IPS-NIHi11 (cell line): ENCODE measurements at places on chromosomes 6 and 20.
A peak's percentile ranks its signal among the peaks of the same experiment; 100 is the strongest.

GRCh38 chr6:56003616-56004015 is 128.2 kb upstream of the BMP5 start:
- no peak for DNase-seq

- DNase-seq: no peak
These were observed 238.9 kb downstream of the MAFB start for GRCh38 chr20:40449974-40450616.

DNA sequence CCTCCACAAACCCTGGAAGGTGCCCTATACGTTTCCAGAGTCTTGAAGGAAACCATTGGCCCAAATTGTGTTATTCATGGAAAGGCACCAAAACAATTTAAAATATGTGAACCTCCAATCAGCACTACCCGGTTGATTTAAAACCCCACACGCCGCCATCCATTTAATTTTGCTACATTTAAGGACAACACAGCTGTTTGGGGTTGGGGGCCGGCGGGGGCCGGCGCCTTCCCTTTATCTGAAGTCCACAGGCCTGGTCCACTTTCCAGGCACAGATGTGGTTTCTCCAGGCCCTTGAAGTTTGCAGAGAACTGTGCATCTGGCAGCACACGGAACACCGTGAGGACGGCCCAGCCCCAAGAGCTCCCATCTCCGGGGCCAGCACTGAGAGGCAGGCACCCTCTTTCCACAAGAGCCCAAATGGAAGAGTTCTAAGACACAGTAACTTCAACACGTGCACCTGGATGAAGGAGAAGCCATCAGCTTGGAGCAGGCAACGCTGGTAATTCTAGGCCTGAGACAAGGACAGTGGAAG is 16.8 kb upstream of the FRMD1 start:
- DNase-seq: no peak

GRCh38 chr6:4130357-4130987 is 4.9 kb downstream of the ECI2 start:
- no peak for DNase-seq

- DNase-seq: no peak
These were observed 73.7 kb upstream of the ESR1 start for GRCh38 chr6:151733680-151734320.

- no peak for DNase-seq
These were observed 85.3 kb downstream of the MAP7 start for GRCh38 chr6:136464874-136465273.

- no peak for DNase-seq
These were observed 9.9 kb downstream of the SYCP2 start for GRCh38 chr20:59923514-59923913.

DNA sequence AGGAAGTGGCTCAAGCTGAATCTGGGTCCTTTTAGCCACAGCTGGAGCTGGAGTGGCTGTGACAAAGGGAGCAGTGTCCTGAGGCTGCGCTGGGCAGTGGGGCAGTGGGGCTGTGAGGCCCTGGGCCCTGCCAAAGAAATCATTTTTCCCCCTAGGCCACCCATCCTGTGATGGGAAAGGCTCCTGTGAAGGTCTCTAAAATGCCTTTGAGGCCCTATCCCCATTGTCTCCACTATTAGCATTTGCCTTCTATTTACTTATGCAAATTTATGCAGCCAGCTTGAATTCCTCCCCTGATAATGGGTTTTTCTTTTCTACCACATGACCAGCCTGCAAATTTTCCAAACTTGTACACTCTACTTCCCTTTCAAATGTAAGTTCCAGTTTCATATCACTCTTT is 539.2 kb downstream of the MEI4 start:
- DNase-seq: peak; percentile 46

GRCh38 chr20:35600993-35601973 is 14.3 kb upstream of the SPAG4 start:
- peak; percentile 91 for DNase-seq

- no peak for DNase-seq
These were observed 63.5 kb downstream of the JAG1 start for GRCh38 chr20:10610251-10610650.

DNA sequence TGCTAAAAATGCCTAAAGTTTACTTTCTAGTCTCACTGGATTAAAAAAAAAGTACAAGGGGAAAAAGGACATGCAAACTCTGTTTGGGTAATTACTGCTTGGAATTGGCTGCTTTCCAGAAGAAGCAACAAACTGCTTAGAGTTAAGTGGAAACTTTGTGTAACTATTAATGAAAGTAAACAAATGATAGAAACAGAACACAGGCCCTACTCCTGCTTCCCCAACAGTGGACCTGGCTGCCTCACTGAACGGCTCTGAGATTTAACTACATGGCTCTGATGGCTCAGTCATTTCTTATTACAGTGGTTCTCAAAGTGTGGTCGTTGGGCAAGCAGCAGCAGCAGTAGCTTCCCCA is 108.5 kb downstream of the MAN1A1 start:
- DNase-seq: no peak

DNA sequence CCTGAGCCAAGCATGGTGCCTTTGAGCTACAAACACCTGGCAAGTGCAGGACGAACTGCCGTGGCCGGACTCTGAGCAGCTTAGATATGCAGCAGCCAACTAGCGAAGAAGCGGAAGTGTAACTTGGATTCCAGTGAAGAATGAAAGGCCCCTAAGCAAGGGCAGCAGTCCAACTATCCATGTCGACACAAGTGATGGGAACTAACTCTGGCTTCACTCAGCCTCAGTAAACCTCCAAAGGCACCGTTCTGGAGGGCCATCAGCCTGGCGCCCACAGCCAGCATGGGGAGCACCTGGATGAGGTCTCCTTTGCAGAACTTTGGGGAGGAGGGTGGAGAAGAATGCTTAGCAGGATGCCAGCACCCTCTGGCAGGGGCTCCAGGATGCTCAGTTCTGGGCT is 78.4 kb upstream of the MLN start:
- DNase-seq: no peak

DNA sequence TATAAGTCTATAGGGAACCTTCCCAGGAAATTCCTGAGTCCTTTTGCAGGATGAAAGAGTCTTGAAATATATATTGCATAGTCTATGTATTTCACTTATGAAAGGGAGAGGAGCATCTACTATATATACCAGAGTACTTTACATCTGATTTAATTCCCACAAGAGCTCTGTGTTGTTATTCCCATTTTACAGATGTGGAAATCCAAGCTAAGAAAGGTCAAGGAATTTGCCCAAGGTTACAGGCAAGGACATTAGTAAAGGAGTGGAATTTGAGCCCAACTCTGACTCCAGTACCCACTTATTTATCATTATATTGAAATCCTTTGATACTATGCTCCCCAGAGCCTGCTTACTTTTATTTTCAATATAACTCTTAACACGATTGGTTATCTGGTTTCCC is 2.6 kb downstream of the SESN1 start:
- DNase-seq: no peak

DNA sequence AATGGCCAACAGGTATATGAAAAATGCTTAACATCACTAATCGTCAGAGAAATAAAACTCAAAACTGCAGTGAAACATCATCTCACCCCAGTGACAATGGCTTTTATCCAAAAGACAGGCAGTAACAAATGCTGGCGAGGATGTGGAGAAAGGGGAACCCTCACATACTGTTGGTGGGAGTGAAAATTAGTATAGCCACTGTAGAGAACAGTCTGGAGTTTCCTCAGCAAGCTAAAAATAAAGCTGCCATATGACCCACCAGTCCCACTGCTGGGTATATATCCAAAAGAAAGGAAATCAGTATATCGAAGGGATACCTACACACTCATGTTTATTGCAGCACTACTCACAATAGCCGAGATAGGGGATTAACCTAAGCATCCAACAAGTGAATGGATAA is 23.4 kb upstream of the INSM1 start:
- no peak for DNase-seq

DNA sequence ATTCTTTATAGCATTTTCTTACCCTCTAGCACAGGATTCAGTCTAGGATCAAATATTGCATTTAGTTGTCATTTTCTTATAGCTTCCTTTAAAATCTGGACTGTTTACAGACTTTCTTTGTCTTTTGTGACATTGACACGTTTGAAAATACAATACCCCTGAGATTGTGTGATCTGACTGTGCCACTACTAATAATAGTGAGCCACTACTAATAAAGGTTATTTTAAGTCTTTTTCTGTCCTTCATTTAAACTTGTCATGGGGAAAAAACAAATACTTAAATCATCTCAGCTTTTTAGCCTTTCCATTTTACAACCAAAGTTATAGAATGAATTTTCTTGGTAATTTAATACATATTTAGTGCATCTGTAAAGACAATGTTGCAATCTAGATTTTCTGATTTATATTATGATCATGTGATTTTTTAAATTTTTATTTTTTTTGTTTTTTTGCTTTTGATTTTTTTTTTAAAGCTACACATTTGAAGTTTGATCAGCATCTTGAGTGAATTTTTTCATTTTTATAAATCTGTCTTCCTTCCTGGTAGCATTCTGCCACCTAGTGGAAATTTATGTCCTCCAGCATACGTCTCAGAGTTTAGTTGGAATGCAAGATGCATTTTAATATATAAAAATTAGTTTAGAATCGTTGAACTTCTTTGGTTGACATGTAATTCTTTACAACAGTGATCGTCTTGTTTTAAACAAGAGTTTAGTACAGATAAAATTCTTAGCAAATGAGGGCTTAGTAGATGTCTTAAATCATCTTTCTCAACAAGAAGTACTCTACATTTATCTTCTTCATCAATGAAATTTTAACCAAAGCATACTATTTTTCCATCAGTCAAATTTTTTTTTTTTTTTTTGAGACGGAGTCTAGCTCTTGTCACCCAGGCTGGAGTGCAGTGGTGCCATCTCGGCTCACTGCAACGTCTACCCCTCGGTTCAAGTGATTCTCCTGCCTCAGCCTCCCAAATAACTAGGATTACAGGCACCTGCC is 119.4 kb downstream of the NCOA3 start:
- peak; percentile 15 for DNase-seq

DNA sequence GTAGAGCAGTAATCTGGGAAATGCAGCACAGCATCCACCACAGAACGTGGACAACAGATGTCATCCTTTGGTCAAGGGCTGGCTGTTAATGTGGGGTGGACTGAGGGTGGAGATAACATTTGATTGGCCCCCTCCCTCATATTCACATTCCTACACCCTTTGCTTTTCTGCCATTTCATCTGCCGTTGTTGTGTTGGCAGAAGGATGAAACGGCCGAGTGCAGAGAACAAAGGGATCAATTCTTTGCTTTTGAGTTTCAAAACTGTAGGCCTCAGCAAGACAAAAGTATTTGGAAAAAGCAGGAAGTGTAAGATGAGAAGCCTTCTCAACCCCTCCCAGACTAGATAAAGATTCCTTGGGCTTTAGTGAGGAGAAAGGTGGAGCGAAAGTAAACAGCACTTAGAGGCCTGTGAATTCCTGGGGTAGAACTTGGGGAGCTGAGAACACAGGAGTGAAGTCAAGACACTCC is 74.2 kb upstream of the PHIP start:
- peak; percentile 67 for DNase-seq

GRCh38 chr6:88360203-88360797 is 194.2 kb upstream of the CNR1 start:
- DNase-seq: no peak

DNA sequence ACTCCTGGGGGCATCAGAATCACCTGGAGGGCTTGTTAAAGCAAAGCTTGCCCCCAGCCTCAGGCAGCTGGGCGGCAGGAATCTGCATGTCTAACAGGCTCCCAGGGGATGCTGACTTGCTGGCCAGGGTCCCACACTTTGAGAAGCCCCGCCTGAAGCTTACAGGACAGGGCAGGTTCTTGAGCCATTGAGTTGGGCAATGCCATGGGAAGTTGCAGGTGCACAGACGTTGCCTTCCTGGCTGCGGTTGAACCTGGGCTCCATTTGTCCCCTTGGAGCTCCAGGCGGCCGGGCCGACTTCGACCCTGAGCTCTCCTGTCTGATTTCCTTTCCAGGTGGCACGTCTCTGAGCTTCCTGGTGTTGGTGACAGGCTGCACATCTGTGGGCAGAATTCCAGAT is 46.8 kb downstream of the SYNJ2 start:
- DNase-seq: no peak

DNA sequence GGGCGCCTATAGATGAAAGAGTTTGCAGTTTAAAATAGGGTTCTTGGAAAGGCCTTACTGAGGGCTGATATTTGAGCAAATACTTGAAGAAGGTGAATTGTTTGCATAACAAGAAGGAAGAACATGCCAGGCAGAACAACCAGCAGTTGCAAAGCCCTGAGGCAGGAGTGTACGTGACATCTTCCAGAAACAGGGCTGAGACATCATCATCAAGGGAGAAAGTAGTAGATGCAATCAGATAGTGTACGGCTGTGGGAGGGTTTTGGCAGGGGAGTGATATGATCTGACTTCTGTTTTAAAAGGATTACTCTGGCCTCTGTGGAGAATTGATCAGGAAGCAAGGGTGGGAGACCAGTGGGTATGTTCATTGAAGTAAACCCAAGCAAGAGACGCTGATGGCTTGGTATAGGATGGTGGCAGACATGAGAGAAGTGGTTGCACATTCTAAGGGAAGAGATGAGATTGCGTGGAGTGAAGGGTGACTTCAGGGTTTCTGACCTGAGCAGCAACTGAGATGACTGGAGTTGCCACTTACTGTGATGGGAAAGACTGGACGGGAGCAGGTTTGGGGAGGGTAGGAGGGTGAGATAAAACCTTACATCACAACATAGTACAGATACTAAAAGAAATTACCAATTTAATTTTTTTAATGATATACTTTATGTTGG is 28.8 kb downstream of the RIOK1 start:
- DNase-seq: no peak

DNA sequence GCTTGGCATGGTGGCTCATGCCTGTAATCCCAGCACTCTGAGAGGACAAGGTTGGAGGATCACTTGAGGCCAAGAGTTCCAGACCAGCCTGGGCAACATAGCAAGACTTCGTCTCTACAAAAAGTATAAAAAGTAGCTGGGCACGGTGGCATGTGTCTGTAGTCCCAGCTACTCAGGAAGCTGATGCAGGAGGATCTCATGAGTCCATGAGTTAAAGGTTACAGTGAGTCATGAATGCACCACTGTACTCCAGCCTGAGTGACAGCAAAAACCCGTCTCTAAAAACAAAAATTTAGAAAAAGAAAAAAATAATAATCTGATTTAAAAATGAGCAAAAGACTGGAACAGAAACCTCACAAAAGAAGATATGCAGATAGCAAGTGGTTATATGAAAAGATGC is 279.7 kb downstream of the RNGTT start:
- DNase-seq: no peak
